ENCODE measurements at places on chromosomes 13 and 19.

DNA sequence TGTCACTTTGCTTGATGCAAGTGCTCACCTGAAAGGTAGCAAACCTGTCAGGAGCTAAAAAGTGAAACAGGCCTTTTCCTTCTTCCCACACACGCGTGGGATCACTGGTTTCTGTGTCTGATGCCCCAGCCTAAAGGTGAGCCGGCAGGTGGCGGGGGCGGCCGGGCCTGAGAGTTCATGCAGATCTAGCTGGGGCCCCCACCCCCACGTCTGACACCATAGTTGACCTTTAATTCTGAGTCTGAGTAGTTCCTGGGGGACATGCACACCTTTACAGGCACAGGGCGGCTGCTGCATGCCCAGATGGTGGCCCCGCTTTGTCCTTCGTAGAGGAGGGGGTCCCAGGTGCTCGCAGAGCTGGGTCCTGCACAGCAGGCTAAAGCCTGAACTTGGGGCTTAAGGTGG is 345.3 kb downstream of the TEX29 start:
- no peak for DNase-seq

DNA sequence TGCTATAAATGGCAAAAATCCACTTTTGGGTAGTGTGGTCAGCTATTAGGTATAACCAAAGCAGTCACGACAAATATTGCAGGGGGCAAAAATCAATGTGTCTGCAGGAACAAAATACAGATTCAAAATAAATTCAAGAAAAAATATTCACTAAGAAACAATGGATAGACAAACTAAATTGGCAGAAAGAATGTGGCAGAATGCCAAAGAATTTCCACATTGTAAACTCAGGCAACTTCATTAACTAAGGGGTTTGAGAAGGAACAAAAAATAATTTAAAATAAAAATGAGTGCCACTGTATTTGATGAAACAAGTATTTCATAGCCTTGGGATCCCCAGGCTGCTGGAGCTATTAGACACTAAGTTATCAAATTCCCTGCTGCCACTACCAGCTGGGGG is 193.1 kb downstream of the VWA8 start:
- no peak for DNase-seq

GRCh38 chr13:41811588-41812021 is 149.3 kb downstream of the VWA8 start:
- no peak for DNase-seq

DNA sequence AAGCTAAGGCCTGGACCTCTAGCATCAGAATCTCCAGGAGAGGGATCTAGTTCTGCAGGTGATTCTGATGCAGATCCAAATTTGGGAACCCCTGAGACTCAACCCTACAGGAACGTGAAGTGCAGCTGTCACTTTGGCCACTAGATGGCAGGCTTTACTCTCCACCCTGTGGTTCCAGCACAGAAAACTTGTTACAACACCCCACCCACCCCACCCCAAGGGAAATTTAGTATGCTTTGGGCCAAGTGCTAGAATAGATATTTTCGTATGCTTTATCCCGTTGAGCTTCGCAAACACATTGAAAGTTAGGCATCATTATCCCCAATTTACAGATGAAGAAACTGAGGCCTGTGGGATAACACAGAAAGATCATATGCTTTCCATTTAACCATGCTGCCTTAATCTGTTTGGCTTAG is 232.0 kb downstream of the B3GLCT start:
- DNase-seq, result peak; percentile 73

GRCh38 chr13:20360041-20360491 is 127.9 kb upstream of the GJB6 start:
- DNase-seq, result no peak

GRCh38 chr13:40530961-40531360 is 135.5 kb downstream of the FOXO1 start:
- no peak for DNase-seq

GRCh38 chr19:42155796-42156195 is 23.6 kb upstream of the POU2F2 start:
- DNase-seq, result no peak

GRCh38 chr13:51849145-51850101 is 4.4 kb upstream of the TMEM272 start:
- DNase-seq, result peak; percentile 19

GRCh38 chr13:49071341-49071937 is 95.7 kb downstream of the FNDC3A start:
- no peak for DNase-seq

- DNase-seq, result no peak
Observed at GRCh38 chr13:70253834-70254233, 145.6 kb upstream of the KLHL1 start.
